ENCODE measurements at places on chromosomes 2 and 18. TPM values are rescaled to one million over a fixed set of nuclear protein-coding genes. Genes with fewer than 3 reads are reported as not detected.

Gene INHBB
- total RNA-seq, result 20.0 TPM

Gene ZC3H6
- 0.44 TPM for total RNA-seq

Gene RNF138
- total RNA-seq, result 13.5 TPM

Gene C1GALT1C1L
- 2.0 TPM for total RNA-seq

Gene MCFD2
- total RNA-seq, result 110 TPM

Gene C2orf80
- total RNA-seq, result not detected

Gene DAW1
- 3.2 TPM for total RNA-seq

Gene LHCGR
- not detected for total RNA-seq

Gene GAD1
- total RNA-seq, result 0.76 TPM

Gene SALL3
- not detected for total RNA-seq

Gene PROKR1
- total RNA-seq, result not detected

Gene SLC9A4
- not detected for total RNA-seq

Gene CNGA3
- total RNA-seq, result not detected

Gene SMYD5
- total RNA-seq, result 53.8 TPM

Gene PLEK
- not detected for total RNA-seq

Gene CYP1B1
- 4.2 TPM for total RNA-seq

Gene OTOS
- total RNA-seq, result not detected

Gene PID1
- total RNA-seq, result 4.0 TPM

Gene DSC1
- total RNA-seq, result not detected

Gene NAT8
- total RNA-seq, result not detected

Gene MAP3K20
- 30.7 TPM for total RNA-seq

Gene EPHA4
- 0.75 TPM for total RNA-seq

Gene UGT1A5
- total RNA-seq, result not detected

Gene FBXO36
- total RNA-seq, result 1.7 TPM

Gene CRYBA2
- not detected for total RNA-seq

Gene MAP3K19
- total RNA-seq, result not detected

Gene KCNK3
- 0.76 TPM for total RNA-seq

Gene GAL3ST2
- 0.42 TPM for total RNA-seq

Gene SERPINB7
- total RNA-seq, result 1.7 TPM

Gene AMER3
- total RNA-seq, result not detected

Gene IHH
- total RNA-seq, result 0.53 TPM

Gene GCA
- total RNA-seq, result 7.2 TPM

Gene DUSP2
- total RNA-seq, result 0.41 TPM

All from A549 treated with Mapracorat at 1 μM for 4 hours (cell line).